ENCODE measurements at places on chromosomes 11 and 22. TPM values are rescaled to one million over a fixed set of nuclear protein-coding genes. Genes with fewer than 3 reads are reported as not detected.
A peak's percentile ranks its signal among the peaks of the same experiment; 100 is the strongest.

GRCh38 chr11:99275521-99275920 is 254.8 kb downstream of the CNTN5 start:
- DNase-seq: no peak

DNA sequence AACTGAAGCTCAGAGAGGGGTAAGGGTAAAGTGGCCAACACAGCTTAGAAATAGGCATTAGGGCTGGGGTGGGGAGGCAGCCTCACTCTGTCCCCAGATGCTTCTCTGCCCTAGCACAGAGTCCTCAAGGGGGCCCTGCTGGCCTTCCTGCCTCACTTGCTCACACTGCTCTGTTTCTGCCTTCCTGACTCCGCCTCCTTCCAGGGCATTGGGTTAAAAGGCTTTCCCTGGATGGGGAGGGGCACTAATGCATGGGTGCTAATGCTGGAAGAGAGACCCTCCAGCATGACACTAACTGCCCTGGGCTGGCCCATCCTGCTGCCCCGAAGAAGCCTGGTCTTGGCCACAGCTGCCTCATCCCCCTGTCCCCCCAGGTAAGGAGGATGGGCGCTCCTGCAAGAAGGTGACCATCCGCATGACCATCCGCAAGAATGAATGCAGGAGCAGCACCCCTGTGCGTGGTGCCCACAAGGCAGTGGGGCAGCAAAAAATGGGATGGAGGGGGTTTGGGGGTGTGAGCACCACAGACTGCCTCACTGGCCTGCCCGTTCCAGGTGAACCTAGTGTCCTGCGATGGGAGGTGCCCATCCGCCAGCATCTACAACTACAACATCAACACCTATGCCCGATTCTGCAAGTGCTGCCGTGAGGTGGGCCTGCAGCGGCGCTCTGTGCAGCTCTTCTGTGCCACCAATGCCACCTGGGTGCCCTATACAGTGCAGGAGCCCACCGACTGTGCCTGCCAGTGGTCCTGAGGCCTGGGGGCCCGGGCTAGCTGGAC is 74.0 kb upstream of the MYOD1 start:
- no peak for DNase-seq

Gene GLB1L2
- polyA plus RNA-seq: 3.3 TPM

GRCh38 chr22:37182101-37182948 is 5.7 kb downstream of the C1QTNF6 start:
- DNase-seq: no peak

Gene KCNJ1
- not detected for polyA plus RNA-seq

Gene TMEM191B
- 8.0 TPM for polyA plus RNA-seq

GRCh38 chr11:26106726-26107125 is 225.2 kb upstream of the ANO3 start:
- DNase-seq: no peak

- DNase-seq: peak; percentile 60
Measured at GRCh38 chr11:58923300-58923788, 15.9 kb upstream of the GLYATL1 start.

GRCh38 chr11:107928767-107929507 is 689 bp downstream of the RAB39A start:
- peak; percentile 7 for DNase-seq

DNA sequence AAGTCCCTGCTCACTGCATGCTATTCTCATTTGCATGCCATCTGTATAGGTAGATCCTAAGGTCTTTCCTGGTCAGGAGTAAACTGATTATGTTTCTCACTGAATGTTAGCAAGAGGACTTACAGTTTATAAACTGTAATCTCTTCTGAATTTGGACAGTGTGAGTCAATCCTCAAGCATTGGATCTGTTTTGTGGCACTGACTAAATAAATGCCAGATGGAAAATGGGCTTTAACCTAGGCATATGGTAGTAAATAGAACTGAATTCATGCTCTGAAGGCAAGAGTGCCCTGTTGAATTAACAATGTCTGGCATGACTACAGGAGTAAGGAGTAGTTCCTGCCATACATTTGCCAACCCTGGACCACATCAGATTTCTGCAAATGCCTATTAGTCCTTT is 11.4 kb downstream of the FAM181B start:
- no peak for DNase-seq

Gene MMP13
- not detected for polyA plus RNA-seq

DNA sequence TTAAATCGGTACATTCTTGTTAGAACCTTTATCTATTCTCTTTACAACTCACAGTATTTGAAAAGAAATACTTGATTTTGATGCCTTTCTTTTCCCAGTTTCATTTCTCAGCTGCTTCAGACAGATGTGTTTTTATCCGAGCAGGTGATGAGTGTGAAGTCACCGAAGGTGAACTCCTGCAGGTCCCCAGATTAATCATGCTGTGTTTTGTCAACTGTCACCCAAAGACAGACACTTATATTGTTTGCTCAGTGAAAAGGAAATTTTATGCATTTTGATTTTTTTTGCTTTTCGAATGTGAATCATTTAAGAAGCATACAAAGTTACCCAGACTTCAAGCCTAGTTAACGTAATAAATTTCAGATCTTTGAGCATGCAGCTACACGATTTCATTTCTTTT is 7.8 kb upstream of the TMPRSS13 start:
- no peak for DNase-seq

Gene TPBGL
- polyA plus RNA-seq: 0.12 TPM

Data from hepatocyte (in vitro differentiated cells).